ENCODE measurements at places on chromosomes 4 and X.

GRCh38 chrX:10902001-10902400, 209.1 kb upstream of the HCCS start:
- H3K27me3 ChIP-seq: no peaks in the 10 kb centered on the region
- H3K4me1 ChIP-seq: no peaks in the 10 kb centered on the region
- no peaks in the 10 kb centered on the region for H3K36me3 ChIP-seq
- DNase-seq: no peak
- H3K27ac ChIP-seq: no peak overlapping the region

- DNase-seq: no peak
- no peaks in the 10 kb centered on the region for H3K36me3 ChIP-seq
- H3K4me1 ChIP-seq: no peaks in the 10 kb centered on the region
These were observed 224.2 kb downstream of the DMD start for GRCh38 chrX:32987142-32987541.

DNA sequence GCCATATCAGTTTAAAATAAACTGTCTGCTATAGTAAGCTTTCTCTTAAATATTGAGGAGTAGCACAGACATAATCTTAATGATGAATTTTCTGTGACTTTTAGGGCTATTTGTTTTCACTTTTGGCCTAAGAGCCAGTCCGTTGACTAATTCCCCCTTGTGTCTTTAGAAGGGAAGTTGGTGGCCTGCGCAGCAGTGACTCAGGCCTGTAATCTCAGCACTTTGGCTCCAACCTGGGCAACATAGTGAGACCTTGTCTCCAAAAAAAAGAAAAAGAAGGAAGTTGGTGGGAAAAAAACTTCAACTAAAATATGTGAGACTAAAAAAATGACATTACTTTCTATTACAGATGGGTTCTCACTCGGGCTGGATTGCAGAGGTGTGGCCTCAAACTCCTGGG, 3.4 kb downstream of the NCAPG start:
- DNase-seq: no peak
- H3K4me1 ChIP-seq: peaks cover 28% of the 10 kb centered on the region
- no peak overlapping the region for H3K4me3 ChIP-seq
- no peak overlapping the region for H3K27ac ChIP-seq
- H3K27me3 ChIP-seq: no peaks in the 10 kb centered on the region
- H3K36me3 ChIP-seq: peaks cover 7% of the 10 kb centered on the region

DNA sequence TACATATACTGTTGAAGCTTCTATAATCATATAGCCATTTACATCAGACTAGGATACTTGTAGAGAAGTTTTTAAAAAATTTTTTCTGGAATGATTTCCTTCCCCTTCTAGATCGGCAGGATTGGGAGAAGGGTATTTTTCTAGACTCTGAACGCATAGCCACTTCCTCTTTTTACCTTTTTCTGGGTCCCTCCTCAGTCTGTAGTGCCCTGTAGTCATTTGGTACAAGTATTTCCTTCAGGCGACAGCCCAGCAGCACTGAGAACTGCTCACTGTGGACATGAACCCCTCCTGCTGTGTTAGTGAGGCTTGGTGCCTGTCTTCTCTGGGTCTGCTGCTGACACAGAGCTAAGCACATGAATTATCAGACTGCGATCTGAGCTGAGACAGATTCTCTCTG, 255.4 kb downstream of the ARHGAP10 start:
- H3K4me3 ChIP-seq: no peak overlapping the region
- H3K4me1 ChIP-seq: no peaks in the 10 kb centered on the region
- no peaks in the 10 kb centered on the region for H3K36me3 ChIP-seq
- H3K27me3 ChIP-seq: no peaks in the 10 kb centered on the region
- DNase-seq: no peak

GRCh38 chr4:164509951-164510350, 244.0 kb upstream of the SMIM31 start:
- no peak overlapping the region for H3K27ac ChIP-seq
- H3K4me3 ChIP-seq: no peak overlapping the region
- no peak for DNase-seq
- no peaks in the 10 kb centered on the region for H3K4me1 ChIP-seq
- no peaks in the 10 kb centered on the region for H3K27me3 ChIP-seq

GRCh38 chr4:38935391-38936073, 67.9 kb downstream of the FAM114A1 start:
- H3K27me3 ChIP-seq: no peaks in the 10 kb centered on the region
- H3K4me3 ChIP-seq: no peak overlapping the region
- peaks cover 10% of the 10 kb centered on the region for H3K4me1 ChIP-seq
- DNase-seq: no peak
